Heart left ventricle (tissue), 16 donors: ENCODE measurements at places on chromosomes 7 and 10.

- DNase-seq, result no peak
- no peaks in the 10 kb centered on the region for H3K36me3 ChIP-seq
- no peaks in the 10 kb centered on the region for H3K4me1 ChIP-seq
- no peak overlapping the region for H3K4me3 ChIP-seq
- no peaks in the 10 kb centered on the region for H3K27me3 ChIP-seq
Measured at GRCh38 chr10:33087152-33087551, 129.1 kb upstream of the ITGB1 start.

DNA sequence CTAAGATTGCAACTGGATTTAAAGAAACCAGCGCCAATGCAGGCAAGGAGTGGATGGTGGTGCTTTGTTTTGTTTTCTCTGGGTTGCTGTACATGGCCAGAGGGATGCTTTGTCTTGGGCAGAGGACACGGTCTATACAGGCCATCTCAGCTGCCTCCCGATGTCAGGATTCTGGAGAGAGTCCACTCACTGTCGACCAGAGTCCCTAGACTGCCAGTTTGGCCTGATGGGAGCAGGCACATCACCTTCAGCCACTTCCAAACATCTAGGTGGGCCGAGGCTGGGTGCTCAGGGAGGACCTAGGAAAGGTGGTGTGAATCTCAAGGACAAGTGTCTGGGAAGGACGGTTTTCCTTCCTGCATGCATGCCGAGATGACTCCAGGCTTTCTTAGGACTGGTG, 152.1 kb downstream of the BUB3 start:
- no peaks in the 10 kb centered on the region for H3K36me3 ChIP-seq
- no peak for DNase-seq
- H3K27ac ChIP-seq, result no peak overlapping the region
- no peaks in the 10 kb centered on the region for H3K27me3 ChIP-seq

- no peaks in the 10 kb centered on the region for H3K27me3 ChIP-seq
- peak overlapping the region; percentile 95 for H3K27ac ChIP-seq
- peaks cover 16% of the 10 kb centered on the region for H3K36me3 ChIP-seq
Measured at GRCh38 chr7:112453505-112454171, 3.4 kb downstream of the IFRD1 start.

DNA sequence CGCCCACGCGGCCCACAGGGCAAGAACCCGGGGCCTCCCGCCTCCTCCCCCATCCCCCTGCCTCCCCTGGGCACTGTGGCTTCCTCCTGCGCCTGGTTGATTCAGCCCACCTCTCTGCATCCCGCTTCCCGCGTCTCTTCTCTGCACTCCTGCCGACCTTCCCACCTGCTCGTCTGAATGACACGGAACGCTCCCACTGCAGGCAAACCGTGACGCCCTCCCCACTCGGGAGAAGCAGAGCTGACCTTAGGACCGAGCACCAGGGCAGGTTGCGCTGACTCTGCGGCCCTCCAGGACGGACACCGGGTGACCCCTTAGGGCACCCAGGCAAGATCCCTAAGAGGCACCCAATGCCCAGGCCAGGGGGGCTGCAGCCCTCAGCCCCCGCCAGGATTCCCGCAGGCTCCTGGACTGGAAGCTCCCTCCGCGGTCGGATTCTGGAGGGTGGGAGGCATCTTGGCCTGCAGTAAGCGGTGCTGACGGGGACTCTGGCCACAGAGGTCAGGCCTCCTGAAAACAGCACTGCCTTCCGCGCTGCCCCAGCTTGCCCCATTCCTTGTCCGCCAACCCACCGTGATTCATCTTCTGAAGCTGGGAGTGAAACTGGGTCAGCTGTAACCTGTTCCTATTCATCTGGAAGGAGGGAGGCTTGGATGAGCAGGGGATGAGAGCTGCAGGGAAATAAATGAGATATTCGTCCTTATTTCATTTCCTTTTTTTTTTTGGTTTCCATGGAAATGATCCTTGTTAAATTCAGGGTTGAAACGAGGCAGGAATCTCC, 990 bp downstream of the CALML3 start:
- DNase-seq, result no peak
- H3K27me3 ChIP-seq, result no peaks in the 10 kb centered on the region
- no peaks in the 10 kb centered on the region for H3K36me3 ChIP-seq
- no peak overlapping the region for H3K27ac ChIP-seq
- no peaks in the 10 kb centered on the region for H3K4me1 ChIP-seq

DNA sequence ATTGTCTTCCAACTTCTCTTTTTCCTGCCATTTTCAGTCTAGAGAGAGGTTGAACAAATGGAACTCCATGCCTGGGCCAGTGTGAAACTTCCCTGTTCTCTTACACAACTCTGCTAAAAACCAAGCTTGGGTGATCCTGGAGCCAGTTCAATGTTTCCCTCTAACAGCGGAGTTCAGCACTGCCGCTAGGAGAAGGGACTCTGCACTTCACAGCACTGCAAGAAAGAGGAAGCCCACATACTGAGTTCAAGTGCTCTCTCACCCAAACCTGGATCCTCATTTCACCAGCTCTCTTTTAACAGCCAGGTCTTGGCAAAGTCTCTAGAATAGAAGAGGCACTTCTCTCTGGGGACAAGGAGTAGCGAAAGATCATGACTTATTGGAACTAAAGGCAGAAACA, 18.8 kb downstream of the FOXI2 start:
- no peaks in the 10 kb centered on the region for H3K4me1 ChIP-seq
- H3K36me3 ChIP-seq, result no peaks in the 10 kb centered on the region
- DNase-seq, result no peak
- H3K27me3 ChIP-seq, result no peaks in the 10 kb centered on the region
- no peak overlapping the region for H3K4me3 ChIP-seq

DNA sequence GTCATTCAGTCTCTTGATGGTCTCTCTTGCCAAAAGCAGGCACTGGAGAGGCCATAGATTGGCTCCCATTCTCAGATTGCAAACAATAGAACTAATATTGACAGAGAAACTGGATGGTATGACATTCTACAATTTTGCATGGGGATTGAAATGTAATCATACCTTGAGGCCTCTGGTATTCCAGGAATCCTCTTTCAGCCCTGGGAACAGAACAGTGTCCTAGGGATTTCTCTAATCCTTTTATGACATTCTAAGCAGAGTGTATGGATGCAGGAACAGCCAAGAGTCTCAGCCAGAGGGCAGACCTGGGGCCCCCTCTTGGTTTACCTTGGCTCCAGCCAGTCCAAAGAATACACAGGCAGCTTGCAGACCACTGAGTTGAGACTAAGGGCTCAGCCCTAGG, 206.4 kb downstream of the KCNMA1 start:
- H3K36me3 ChIP-seq, result no peaks in the 10 kb centered on the region
- no peak overlapping the region for H3K4me3 ChIP-seq
- H3K27ac ChIP-seq, result no peak overlapping the region

DNA sequence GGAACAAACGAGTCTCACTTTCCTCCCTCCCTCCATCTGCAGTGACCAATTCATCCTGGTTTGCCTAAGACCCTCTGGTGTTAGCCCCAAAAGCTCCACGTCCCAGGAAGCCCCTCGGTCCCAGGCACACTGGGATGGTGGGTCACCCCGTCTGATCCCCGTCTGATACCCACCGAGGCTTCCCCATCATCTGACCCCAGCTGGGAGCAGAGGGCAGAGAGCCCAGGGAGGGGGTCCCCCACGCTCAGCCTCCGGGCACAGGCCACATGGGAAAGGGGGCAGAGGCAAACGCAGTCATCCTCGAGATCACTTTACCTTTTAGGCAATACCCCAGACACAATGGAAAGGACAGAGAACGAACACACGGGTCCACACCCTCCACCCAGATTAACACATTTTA, 291.6 kb upstream of the PPP2R2D start:
- H3K27me3 ChIP-seq, result no peaks in the 10 kb centered on the region
- no peak overlapping the region for H3K4me3 ChIP-seq
- H3K4me1 ChIP-seq, result no peaks in the 10 kb centered on the region
- DNase-seq, result no peak
- H3K27ac ChIP-seq, result no peak overlapping the region

GRCh38 chr7:149824748-149825566, 13.2 kb upstream of the ZNF862 start:
- H3K4me3 ChIP-seq, result no peak overlapping the region
- H3K27me3 ChIP-seq, result no peaks in the 10 kb centered on the region
- H3K4me1 ChIP-seq, result no peaks in the 10 kb centered on the region
- no peak for DNase-seq

- no peaks in the 10 kb centered on the region for H3K36me3 ChIP-seq
- H3K27me3 ChIP-seq, result no peaks in the 10 kb centered on the region
- H3K27ac ChIP-seq, result no peak overlapping the region
- H3K4me1 ChIP-seq, result peaks cover 15% of the 10 kb centered on the region
Measured at GRCh38 chr10:95819620-95820329, 63.8 kb downstream of the ENTPD1 start.

GRCh38 chr10:31584098-31584631, 265.1 kb downstream of the ZEB1 start:
- H3K4me1 ChIP-seq, result peaks cover 13% of the 10 kb centered on the region
- H3K4me3 ChIP-seq, result no peak overlapping the region
- no peak for DNase-seq
- no peaks in the 10 kb centered on the region for H3K27me3 ChIP-seq

DNA sequence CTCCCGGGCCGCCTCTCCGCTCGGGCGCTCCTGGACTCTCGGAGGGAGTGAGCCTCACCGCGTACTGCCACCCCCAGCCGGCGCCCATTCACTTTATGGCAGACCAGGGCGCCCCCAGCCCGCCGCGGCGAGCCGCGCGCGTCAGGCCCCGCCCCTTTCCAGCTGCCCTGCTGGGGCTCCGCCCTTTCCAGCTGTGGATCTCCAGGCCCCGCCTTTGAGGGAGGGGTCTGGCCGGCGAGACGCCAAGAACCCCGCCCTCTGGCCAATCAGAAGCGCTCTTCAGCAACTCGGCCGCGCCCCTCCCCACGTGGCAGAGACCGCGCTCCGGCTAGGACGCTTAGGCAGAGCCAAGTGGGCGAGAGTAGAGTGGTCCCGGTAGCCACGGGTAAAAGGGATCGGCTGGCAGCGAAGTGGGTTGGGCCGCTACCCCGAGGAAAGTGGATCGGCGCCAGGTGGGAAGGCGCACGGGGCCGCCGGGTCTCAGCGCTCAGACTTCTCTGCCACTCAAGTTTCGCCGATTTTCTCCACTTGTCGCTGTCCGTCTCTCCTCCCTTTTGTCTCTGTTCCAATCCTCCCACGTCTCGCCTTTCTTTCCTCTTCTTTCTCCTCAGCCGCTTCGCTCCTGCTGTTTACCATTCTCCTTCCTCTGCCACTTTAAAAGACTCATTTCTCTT, at the start of gene PITX3:
Gene PITX3 (minus strand): TSS at position 69 of the 674 bp plus-strand sequence. CDS start 9,432 bp downstream, outside the sequence.
- peak within 1 kb of the TSS; percentile 64 for H3K4me3 ChIP-seq
- peaks cover 22% of the 10 kb centered on the region for H3K4me1 ChIP-seq
- no peak within 1 kb of the TSS for H3K27ac ChIP-seq
- H3K36me3 ChIP-seq, result no peaks in the 10 kb centered on the region
- DNase-seq, result peak; percentile 95

GRCh38 chr10:102583435-102584417, 60.6 kb upstream of the TRIM8 start:
- no peak overlapping the region for H3K27ac ChIP-seq
- H3K36me3 ChIP-seq, result no peaks in the 10 kb centered on the region
- H3K27me3 ChIP-seq, result no peaks in the 10 kb centered on the region
- H3K4me1 ChIP-seq, result peaks cover 32% of the 10 kb centered on the region
- DNase-seq, result peak; percentile 86

GRCh38 chr10:5416981-5417380, 4.6 kb downstream of the NET1 start:
- no peak for DNase-seq
- H3K27me3 ChIP-seq, result no peaks in the 10 kb centered on the region
- no peaks in the 10 kb centered on the region for H3K4me1 ChIP-seq
- no peak overlapping the region for H3K27ac ChIP-seq

GRCh38 chr10:89469517-89469916, 55.1 kb downstream of the IFIT5 start:
- H3K36me3 ChIP-seq, result no peaks in the 10 kb centered on the region
- no peak overlapping the region for H3K4me3 ChIP-seq
- no peaks in the 10 kb centered on the region for H3K27me3 ChIP-seq
- no peak overlapping the region for H3K27ac ChIP-seq
- peaks cover under 1% of the 10 kb centered on the region for H3K4me1 ChIP-seq
- no peak for DNase-seq

DNA sequence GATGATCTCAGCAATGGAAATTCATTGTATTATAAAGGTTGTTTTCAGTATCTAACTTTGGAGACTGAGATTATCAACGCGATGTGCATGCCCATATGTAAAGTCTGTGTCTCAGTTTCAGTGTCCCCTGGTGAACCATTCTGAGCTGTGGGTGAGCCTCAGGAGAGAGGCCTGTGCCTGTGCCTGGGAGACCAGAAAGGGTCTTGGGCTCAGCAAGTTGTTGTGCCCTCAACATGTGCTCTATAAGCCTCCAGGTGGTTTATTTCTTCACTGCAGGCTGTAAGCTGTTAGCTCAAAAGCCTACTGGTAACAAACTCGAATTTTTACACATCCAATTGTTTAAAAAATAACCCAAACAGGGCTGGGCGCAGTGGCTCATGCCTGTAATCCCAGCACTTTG, 151.9 kb downstream of the PKD1L1 start:
- no peak overlapping the region for H3K4me3 ChIP-seq
- no peaks in the 10 kb centered on the region for H3K27me3 ChIP-seq
- no peak overlapping the region for H3K27ac ChIP-seq
- no peaks in the 10 kb centered on the region for H3K36me3 ChIP-seq

GRCh38 chr10:2700626-2701305, 366.6 kb upstream of the PFKP start:
- no peak for DNase-seq
- no peaks in the 10 kb centered on the region for H3K4me1 ChIP-seq
- H3K4me3 ChIP-seq, result no peak overlapping the region

DNA sequence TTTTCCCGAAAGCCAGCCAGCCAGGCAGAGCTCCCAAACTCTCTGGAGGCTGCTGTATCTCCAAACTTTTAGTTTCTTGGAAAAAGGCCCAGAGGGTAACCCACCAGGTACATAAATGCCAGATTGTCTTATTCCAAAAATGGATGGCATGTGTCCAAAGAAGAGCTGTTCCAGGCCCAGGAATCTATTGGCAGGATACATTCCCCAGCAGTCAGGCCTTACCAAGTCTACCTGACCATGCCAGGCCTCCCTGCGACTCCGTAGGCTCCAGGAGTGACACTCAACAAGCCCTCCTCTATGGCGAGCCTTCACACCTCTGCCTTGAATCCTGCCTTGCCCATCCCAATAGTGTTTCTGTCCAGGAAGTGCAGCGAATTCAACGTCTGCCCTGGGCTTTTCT, 95.6 kb downstream of the GRB10 start:
- no peaks in the 10 kb centered on the region for H3K27me3 ChIP-seq
- DNase-seq, result no peak
- H3K36me3 ChIP-seq, result no peaks in the 10 kb centered on the region
